ENCODE measurements at places on chromosomes 7 and 10.

- DNase-seq = no peak
These were observed 32.6 kb downstream of the ANTXRL start for GRCh38 chr10:46319389-46319788.

- no peak for DNase-seq
These were observed 10.5 kb upstream of the KCP start for GRCh38 chr7:128920913-128921582.

DNA sequence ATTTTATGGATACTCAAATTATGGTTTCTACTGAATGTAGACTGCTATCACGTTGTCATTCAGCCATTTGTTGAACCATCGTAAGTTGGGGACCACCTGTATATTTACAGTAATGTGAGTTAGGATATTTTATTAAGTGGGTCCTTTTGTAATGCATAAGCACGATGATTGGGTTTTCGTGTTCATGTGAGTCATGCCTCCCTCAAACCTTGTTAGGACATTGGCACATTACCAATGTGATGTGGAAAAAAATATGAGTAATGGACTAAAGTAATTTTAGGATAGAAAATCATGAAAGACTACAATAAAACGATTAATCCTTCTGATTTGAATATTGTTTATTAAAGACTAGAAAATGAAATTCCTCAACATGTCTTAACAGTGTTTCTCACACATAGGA, 8.7 kb downstream of the SMC3 start:
- no peak for DNase-seq

DNA sequence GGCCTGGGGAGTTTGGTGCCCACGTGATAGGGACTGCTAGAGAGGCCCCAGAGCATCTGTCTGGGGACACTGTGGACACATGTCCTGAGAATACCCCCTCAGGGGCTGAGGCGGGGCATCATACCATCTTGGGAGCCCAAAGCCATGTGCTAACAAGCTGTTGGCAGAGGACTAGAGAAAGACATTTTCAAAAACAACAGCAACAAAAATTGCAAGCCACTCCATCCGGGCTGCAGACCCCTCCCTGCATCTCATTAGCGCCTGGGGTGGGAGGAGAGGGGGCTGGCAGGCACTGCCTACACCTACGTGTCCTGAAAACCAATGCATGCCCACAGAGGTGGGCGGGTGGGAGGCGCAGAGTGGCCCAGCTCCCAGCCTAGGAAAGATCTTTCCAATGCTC, 507.4 kb upstream of the PODXL start:
- DNase-seq = no peak

- no peak for DNase-seq
These were observed 16.3 kb upstream of the HNRNPH3 start for GRCh38 chr10:68315582-68315981.

DNA sequence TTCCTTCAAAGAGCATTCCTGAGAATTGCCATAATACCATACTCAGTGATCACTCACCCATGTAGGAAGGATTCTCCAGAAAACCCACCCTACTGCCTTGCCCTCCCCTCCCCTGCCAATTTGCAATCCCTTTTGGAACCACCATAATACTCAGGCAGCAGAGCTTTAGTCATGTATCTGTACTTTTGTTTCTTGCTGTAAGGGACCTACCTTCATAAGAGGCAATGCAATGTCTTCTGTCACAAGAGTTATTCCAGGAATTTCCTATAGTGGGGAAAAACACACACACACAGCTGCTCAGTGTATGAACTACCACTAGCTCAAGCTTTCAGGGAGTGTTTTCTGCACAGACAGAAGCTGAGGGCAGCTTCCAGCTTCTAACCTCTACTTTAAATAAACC, 67.0 kb downstream of the GSAP start:
- no peak for DNase-seq

- DNase-seq = no peak
These were observed 895 bp upstream of the ZNF804B start for GRCh38 chr7:88758381-88759229.

DNA sequence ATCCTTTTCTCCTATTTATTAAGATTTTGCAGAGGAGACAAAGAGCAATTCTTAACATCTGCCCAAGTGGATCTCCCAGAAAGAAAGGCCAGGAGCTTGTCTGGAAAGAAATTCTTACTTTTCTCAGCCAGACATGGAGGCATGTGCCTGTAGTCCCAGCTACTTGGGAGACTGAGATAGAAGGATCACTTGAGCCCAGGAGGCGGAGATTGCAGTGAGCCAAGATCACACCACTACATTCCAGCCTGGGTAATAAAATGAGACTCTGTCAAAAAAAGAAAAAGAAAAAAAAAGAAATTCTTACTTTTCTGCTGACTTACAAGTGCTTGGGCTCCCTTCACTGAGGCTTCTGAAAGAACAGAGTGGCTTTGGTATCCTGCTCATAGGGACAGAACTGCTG, 2.4 kb upstream of the CYP3A43 start:
- DNase-seq = no peak

GRCh38 chr7:140390466-140391190, 7.7 kb downstream of the SLC37A3 start:
- DNase-seq = no peak

DNA sequence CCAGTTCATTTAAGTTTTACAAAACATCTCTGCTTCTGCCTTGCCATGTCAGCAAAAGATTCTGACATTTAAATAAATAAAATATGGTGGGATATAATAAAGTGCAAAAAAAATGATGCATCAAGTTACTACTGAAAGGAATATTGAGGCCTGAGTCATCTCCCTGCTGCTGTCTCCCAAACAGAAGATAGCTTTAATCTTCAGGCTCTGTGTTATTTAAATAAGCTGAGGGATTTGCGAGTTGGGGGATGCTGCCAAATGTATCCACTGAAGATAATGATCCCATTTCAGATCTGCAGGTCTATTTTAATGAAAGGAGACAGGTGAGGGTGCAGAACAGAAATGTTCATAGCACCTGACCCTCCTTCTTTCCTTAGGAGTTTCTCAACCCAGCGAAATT, 720.8 kb downstream of the AUTS2 start:
- DNase-seq = no peak

- DNase-seq = no peak
These were observed 48.4 kb downstream of the SEPTIN7 start for GRCh38 chr7:35849158-35849831.

DNA sequence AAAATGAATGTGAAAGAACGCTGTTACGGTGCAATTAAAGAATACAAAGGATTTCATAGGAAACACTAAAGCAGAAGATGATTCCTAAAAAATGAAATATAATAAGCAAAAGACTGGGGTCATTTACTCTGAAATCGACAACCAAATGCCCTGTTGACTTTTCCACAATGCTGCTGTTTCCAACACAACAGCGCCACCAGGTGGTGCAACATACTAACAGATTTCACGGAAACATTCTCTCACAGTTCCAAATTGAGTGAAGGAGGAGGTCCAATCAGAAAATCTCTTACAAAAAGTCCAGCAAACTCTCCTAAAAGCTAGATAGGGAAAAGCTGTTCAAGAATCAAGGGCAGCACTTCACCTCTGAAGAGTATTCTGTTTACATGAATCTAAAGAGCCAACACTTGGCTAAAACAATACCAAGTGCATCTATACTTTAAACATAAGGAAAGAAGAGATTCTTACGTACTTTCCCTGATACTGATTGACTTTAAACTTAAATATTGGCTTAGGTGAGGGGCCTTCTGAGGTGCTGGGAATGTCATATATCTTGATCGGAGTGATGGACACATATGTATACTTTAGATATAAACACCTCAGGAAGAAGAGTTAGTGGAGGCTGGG, 55.9 kb downstream of the UPF2 start:
- DNase-seq = peak; percentile 3

GRCh38 chr7:27179503-27180430, 5.3 kb downstream of the HOXA11 start:
- DNase-seq = no peak

DNA sequence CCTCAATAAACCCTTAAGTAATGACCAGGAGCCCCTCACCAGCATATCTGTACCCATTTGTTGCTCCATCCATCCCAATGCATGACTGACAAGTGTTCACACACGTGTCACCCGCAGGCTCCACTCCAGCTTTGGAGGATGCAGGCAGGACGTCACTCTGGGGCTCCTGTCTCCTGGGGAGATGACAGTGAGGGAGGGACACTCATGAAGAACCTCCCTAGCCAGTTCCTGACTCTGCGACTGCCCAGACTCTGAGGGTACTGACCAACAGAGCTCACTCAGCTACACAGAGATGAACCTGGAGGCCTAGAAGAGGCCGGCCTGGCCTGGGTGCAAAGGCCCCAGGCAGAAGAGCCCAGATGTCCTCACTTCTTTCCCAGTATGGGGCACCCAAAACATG, 135.1 kb upstream of the RET start:
- no peak for DNase-seq

DNA sequence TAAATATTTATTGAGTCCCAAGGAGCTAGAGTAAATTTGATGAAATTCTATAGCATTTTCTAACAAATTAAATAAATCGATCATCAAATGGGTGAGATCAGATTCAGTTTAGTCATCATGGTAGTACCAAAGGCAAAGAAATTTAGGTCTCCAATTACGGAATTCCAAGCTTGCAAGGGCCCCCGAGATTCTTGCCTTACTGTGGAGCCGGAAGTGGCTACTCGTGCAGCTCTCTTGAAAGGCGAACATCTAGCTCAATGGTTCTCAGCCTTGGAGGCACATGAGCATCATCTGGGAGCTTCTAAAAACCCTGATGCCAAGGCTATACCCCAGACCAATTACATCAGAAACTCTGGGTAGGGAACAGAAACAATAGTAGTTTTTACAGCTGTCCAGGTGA, 117.9 kb upstream of the PRR15 start:
- no peak for DNase-seq

GRCh38 chr10:132408823-132409666, 12.0 kb downstream of the PWWP2B start:
- no peak for DNase-seq

- DNase-seq = no peak
These were observed 60.2 kb upstream of the CAMK2B start for GRCh38 chr7:44385434-44386138.

DNA sequence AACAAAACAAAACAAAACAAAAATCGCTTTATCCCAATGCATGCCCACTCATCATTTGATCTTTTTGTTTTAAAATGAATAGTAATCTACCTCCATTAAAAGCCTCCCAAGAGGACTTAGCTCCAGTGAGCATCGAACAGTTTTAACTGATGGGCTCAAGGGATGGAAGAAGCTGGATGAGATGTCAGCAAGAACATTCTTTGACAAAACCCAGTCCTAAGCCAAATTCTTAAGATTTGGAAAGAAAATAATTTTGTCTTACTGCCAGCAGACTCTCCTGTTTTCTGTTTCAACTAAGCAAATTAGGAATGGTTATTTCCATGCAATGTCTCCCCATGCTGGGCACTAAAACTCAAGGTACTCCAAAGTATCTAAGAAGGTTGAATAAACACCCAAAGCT, 127.3 kb downstream of the RNLS start:
- DNase-seq = no peak

DNA sequence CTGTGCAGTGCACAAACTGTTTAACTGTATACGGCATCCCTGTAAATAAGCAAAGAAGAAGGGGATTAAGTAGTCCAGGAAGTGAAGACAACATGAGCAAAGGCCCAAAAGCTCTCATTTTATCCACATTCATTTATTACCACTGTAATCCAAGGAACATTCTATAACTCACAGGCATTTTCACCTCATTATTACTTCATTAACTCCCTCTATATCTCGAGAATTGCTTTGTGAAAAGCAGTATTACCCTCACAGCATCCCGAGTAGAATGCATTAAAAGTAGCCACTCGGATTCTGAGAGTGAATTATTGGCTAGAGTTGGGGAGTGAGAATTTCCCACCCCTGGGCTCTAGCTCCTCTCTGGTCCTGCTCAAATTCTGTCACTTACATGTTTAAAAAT, 51.0 kb upstream of the CHCHD3 start:
- DNase-seq = no peak

DNA sequence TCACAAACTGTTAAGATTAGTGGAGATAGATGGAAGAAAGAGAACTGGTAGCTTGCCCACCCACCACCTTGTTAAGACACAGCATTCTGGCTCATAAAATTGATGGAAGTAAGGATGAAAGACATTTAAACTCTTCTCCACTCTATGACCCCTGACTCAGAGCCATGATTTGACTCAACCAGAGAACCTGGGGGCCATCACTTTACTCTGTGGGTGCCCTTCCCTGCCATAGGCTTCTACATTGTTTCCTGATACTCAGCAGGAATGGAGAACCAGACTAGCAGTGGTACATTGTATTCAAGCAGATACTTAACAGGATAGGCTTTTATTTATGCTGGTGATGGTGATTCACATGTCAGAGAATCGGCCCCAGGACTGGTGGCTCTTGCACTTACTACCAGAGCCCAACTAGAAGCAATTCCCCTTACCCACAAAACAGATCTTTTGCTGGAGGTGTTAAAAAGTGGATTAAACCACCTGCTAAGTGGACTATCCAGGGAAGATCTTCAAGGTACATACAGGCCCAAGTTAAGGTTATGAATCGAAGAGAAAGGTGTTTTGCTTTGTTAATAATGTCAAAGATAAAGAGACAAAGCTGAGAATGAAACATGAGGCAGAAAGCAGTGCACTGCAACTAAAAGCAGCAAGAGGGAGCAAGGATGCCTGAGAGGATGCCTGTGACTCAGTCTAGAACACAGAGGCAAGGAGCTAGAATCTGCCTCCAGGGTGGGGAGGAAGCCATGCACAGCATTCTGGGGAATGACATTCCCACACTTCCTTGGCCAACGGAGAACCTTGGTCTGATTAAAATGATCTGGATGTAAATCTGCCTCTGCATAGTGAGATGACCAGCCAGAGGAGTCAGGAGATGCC, 36.0 kb upstream of the GLI3 start:
- no peak for DNase-seq

DNA sequence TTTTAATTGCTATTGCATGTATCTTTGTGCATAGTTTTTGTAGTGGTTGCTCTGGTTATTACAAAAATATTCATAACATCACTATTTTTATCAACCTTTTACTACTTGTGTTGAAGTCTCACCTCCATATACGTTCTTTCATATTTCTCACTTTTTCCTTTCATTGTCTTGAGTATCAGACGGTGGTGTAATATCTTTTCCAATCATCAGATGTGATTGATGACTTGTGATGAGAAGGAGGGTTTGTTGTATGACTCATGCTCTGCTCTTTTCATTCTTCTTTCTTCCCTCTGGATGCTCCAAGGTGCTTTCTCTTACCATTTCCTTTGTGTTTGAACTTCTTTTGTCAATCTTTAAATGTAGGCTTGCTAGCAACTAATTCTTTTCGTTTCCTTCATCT, 310.2 kb downstream of the TNS3 start:
- no peak for DNase-seq

GRCh38 chr7:2894118-2894940, 50.2 kb upstream of the GNA12 start:
- DNase-seq = no peak

GRCh38 chr7:141094336-141095070, 20.6 kb downstream of the TMEM178B start:
- no peak for DNase-seq
